ENCODE measurements at places on chromosomes 7 and 10. TPM values are rescaled to one million over a fixed set of nuclear protein-coding genes. Genes with fewer than 3 reads are reported as not detected.
A peak's percentile ranks its signal among the peaks of the same experiment; 100 is the strongest.

The CLDN15 gene
- total RNA-seq = 4.1 TPM

DNA sequence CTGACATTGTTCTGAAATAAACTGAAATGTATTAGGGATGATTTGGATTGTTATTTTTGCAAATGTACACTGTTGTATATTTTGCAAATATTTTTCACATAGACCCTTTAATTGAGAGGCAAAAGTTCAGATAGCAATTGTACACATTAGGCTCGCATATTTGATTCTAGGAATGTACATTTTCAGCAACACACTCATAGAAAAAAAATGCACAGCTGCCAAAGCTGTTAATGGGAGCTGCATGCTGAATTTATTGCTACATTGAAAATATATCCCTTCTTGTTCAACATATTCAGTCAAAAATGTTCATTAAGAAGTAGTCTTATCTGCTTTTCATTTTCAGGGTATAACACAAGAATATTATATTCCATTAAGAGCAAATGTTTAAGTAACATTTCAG, 512.9 kb downstream of the ATRNL1 start:
- DNase-seq = no peak

- peak; percentile 93 for DNase-seq
Measured at GRCh38 chr7:2820508-2820934, 23.6 kb downstream of the GNA12 start.

GRCh38 chr10:110081911-110082310, 74.1 kb downstream of the ADD3 start:
- peak; percentile 34 for DNase-seq

GRCh38 chr10:88108115-88108610, 244.7 kb downstream of the PTEN start:
- DNase-seq = no peak

GRCh38 chr10:108957681-108958080, 965.6 kb downstream of the XPNPEP1 start:
- DNase-seq = peak; percentile 7

- no peak for DNase-seq
Measured at GRCh38 chr10:44006771-44007170, 358.1 kb upstream of the ZNF32 start.

DNA sequence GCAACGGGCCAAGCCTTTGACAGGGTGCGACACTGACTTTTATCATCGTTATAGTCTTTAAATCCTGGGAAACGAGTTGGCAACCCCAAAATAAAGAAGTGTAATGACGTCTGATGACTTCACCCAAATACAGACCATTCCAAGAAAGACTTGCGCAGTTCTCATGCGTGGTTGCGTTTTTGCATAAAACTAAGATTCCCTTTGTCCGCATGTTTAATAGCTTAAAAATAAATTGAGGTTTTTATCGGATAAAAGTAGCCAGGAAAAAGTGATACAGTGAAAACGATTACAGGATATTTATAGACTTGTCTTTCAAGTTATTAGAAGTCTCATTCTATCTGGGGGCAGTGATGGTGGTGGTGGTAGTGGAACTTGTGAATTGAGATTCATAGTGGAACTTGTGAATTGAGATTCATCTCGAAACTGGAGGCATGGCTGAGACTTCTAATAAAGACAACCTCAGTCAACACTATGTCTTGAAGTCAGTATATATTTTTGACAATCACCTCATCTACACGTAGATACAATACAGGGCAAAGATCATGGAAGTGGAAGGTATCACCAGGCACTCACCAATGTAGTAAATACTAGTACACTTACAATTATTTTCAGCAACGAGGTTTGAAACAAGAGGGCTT, 1.2 kb upstream of the NAMPT start:
- DNase-seq = no peak

GRCh38 chr7:1925349-1925748, 255.3 kb downstream of the ELFN1 start:
- DNase-seq = no peak

- DNase-seq = no peak
Measured at GRCh38 chr7:3893151-3893788, 592.2 kb downstream of the SDK1 start.

The OR2A12 gene
- not detected for total RNA-seq

- no peak for DNase-seq
Measured at GRCh38 chr10:119644205-119644814, 6.9 kb upstream of the BAG3 start.

The OGDHL gene
- total RNA-seq = not detected

DNA sequence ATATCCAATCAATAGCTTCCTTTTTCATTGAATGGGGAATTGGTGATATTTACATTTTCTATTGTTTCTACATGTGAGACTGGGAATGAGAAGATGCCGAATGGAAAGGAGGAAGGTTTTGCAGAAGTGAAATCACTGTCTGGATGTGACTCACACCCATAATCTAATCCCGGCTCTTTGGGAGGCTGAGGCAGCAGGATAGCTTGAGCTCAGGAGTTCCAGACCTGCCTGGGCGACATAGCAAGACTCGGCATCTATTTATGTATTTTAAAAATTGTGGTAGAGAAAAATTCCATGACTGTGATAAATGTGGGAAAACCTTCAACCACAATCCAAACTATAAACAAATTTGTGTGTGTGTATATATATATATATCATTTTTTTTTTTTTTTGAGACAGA, 10.9 kb upstream of the FIS1 start:
- peak; percentile 15 for DNase-seq

DNA sequence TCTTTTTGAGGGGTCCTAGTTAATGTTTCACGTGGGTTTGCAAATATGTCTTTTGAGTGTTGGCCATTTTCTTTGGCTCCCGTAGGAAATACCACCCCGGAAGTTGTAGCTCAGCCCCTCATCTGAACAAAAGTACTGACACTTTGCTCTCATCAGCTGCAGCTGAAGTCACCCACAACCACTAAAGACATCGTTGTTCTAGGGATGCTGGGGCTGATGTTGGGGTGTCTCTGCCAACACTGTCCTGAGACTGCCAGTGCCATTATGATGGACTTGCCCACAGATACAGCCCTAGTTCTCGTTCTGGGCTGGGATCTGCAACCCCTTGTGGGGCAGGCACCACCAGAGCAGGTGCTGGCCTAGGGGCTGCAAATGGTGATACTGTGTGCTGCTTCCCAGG, 82.6 kb upstream of the ARHGAP21 start:
- no peak for DNase-seq

GRCh38 chr7:95723583-95724180, 48.7 kb upstream of the DYNC1I1 start:
- DNase-seq = peak; percentile 3

DNA sequence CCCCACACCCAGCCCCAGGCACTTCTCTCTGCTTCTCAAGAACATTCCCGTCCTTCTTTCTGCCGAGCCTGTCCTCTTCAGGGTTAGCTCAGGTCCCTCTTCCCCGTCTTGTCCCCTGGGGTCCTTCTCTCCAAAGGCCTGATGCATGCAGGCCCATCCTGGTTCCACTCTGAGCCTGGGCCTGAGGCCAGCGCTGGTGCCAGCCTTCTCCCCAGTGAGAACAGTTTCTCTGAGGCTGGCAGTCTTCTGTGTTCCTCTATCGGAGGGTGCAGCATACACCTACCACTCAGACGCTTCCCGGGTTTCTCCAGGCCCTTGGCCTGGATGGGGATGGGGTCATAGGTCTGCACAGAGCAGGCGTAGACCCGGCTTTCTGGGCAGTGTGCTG, 14.6 kb downstream of the AP5Z1 start:
- DNase-seq = no peak

DNA sequence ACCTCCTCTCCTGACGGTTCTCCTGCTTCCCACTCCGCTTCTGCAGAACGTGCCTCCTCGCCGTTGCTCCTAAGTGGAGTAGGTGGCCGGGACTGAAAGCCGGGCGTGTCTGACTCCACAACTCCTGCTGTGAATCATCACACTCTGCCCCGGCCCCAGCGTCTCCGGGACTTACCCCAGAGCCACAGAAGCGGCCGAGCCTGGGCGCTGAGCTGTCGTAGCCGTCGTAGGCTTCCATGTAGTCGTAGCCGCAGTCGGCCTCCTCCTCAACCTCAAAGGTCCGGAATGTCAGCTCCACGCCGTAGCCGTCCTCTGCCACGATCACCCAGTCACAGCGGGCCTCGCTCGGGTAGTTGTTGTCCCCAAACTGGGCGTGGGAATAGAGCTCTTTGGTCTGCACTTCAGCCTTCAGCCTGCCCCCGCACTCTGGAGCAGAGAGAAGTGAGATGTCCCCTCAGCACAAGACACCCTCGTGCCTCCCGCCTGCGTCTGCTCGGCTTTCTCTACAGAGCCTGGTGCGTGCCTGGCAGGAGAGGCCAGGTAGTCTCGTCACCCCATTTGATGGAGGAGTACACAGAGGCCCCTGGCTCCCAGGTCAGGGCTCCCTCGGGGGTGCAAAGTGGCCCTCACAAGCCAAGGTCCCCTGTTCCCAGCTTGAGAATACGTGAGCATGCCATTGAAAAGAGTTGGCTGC, 11.2 kb upstream of the OPALIN start:
- DNase-seq = peak; percentile 57

The C7orf33 gene
- not detected for total RNA-seq

DNA sequence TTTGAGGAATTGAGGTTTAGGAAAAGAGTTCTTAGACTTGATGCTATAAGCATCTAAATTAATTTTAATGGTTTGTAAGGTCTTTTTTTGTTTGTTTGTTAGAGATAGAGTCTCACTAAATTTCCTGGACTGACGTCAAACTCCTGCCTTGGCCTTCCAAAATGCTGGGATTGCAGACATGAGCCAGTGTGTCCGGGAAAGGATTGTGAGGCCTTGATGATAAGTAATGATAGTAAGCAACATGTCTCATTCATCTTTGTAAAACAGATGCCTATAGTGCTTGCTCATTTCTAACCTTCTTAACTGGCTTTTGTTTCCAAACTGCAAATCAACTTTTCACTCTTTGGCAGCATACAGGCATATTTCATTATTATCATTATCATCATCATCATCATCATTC, 176.0 kb upstream of the KCND2 start:
- DNase-seq = no peak

The WNT8B gene
- total RNA-seq = not detected

The HILPDA gene
- 7.6 TPM for total RNA-seq

DNA sequence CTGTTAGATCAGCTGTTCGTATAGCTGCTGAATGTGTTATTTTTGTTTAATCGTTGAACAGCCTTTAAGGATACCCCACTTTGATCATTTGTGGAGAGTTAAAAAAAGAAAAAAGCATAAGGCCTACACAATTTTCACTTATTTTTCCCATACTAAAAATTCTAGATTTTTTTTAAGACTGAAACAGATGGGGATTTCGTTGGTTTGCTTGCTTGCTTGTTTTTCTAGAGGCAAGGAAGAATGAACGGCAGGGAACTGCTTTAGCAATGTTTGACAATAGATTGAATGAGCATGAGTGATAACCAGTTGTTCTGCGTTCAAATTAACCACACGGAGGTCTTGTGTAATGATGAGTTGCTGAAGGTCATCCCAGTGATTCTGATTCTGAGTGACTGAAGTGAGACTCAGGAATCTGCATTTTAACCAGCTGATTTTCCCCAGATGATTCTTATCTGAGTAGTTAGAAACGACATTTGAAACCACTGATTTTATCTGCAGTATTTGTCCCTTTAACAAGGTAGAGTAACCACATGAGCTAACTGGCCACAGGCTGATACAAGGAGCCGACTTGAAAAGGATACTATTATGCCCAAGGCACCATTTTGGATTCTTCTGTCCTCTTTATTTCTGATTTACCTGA, 85.9 kb downstream of the GPR37 start:
- no peak for DNase-seq

DNA sequence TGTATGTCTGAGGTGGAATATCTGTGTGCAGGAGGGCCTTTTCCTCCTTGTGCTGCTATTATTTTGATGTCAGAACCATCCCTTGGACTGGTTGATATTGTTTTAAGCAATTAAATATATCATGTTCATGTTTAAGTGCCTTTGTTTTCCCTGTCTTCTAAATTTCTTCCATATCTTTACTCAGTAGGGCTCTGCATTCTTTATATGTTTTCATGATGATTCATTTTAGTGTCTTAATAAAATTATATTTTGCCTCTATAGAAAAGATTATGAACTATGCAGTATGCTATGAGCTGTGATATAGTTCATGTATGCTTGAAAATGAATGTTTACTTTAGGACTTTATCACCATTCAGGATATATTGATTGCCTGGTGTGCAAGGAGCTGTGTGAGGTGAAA, 34.8 kb downstream of the AHR start:
- no peak for DNase-seq

DNA sequence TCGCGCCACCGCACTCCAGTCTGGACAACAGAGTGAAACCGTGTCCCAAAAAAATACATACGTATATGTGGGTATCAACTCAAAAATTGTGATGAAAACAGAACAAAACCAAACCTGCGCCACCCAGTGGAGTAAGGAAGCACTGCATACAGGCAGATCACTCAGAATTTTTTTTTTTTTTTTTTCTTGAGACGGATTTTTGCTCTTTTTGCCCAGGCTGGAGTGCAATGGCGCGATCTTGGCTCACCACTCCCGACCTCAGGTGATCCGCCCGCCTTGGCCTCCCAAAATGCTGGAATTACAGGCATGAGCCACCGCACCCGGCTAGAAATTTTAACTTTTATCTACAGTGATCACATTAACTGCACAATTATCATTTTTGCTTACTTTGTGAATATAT, 9.1 kb upstream of the TMEM236 start:
- peak; percentile 35 for DNase-seq

The PHKG1 gene
- total RNA-seq = 5.5 TPM

GRCh38 chr10:128103229-128103714, 23.0 kb downstream of the MKI67 start:
- no peak for DNase-seq

GRCh38 chr10:92967641-92968040, 93.0 kb upstream of the CYP26C1 start:
- DNase-seq = no peak

DNA sequence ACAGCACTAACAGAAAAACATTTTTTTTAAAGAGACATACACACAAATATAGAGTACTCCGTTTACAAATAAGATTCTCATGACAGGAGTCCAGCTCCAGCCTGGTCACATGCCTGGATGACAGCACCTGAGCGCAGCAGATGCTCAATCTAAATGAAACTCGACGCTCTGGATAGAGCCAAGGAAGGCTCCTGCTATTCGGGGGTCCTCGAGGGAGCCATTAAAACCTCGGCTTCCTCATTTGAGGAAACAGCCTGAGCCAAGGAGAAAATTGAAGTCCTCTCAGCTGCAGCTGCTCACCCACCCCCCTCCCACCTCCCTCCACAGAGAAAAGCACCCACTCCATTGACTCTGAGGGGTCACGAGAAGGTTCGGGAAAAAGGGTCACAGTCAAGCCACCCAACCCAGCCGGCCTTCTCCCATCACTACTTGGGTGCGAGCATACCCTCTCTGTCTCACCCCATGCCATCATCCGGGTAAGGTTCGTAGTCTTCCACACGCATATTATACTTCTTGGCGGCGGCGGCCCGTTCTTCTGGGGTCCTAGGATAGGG, 673 bp downstream of the NDUFB8 start:
- DNase-seq = no peak

The TMEM176A gene
- not detected for total RNA-seq

GRCh38 chr10:36888925-36889573, 236.3 kb upstream of the ANKRD30A start:
- no peak for DNase-seq

DNA sequence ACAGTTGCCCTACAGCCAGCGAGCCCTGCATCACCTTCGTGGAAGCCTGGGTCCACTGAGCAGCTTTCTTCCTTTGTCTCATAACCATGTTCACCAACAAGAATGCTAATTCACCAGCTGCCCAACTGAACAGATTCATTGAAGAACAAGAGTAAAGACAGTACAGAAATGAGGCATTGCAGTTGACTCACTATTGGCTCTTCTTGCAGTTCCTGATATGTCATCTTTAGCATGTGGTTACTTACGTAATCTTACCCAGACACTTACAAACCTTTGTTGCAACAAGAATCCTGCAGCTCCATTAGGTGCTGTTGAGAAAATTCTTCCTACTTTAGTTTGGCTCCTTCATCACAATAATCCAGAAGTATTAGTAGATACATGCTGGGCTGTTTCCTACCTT, 174.0 kb upstream of the TPK1 start:
- no peak for DNase-seq

The AQP1 gene
- not detected for total RNA-seq

The SMNDC1 gene
- total RNA-seq = 5.1 TPM

Data from MG63 (cell line).